Adipocyte (in vitro differentiated cells): ENCODE measurements at places on chromosomes 4 and X.

DNA sequence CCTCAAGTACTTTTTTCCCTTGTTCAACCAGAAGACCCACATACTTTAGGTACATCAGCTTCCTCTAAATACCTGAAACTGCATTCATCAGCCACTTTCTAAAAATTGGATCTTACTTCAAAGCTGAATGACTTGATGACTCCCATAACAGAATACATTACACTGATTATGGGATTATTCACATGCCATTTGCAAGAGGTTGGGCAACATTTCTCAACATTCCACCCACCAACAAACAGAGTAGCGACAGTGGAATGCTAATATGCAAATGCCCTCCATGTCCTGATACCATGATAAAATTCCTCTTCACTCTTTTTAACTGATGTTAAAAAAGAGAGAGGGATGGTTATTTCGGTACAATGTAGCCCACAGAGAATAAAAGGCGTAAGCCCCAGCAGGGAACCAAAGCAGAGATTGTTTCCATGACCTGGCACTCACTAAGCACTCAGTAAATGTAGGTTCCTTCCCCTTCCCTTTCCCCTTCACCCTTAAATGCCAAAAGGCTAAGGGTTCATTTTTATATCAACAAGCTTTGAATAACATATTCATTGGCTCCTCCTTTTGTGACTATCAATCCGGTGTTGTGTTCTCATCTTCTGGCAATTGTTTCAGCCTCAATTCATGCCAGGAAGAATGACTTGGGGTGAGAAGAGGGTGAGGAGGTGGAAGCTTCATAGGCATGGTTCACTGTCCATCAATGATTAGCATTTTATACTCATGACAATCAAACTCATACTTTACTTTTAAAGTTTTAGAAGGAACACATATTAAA is 317.2 kb downstream of the DHX15 start:
- no peak for DNase-seq

DNA sequence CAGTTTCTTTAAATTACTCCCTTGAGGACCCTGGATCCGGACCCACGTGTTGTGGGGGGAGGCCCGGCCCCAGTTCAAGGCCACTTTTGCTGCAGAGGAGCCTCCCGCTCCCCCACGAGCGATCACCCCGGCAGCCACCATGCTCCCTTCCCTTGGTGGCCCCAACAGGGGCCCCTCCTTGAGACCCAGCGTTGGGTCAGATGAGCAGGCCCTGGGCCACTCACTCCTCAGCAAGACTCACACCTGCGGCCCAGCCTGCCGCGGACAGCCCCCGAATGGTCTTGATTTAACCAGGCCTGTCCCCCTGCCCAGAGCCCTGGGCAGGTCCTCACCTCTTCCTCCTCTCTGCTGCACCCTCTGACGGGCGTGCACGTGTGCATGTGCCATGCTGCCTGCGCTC is 4.3 kb downstream of the CPLX1 start:
- no peak for DNase-seq

DNA sequence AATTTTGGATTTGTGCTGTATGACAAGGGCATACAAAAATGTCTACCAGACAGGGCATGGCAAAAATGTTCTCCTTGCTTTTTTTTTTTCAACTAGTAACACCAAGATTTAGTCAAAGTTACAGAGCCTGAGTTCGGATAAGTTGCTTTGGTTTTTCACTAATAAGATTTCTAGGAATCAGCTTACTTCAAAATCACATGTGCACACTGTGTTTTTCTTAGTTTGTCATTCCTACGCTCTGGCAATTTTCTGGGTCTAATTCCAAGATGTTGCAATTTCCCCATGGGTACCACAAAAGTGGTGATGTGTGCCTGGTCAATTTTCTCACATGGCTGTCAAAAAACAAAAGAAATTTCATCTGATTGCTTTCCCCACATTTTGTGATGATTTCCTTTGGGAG is 6.3 kb downstream of the C1QTNF7 start:
- DNase-seq, result peak; percentile 87

- no peak for DNase-seq
These were observed 138.6 kb upstream of the SFRP2 start for GRCh38 chr4:153927451-153927850.

- no peak for DNase-seq
These were observed 80.8 kb upstream of the CLNK start for GRCh38 chr4:10765386-10765785.
